GM23248 (cell line): ENCODE measurements at places on chromosomes 7 and 10.

DNA sequence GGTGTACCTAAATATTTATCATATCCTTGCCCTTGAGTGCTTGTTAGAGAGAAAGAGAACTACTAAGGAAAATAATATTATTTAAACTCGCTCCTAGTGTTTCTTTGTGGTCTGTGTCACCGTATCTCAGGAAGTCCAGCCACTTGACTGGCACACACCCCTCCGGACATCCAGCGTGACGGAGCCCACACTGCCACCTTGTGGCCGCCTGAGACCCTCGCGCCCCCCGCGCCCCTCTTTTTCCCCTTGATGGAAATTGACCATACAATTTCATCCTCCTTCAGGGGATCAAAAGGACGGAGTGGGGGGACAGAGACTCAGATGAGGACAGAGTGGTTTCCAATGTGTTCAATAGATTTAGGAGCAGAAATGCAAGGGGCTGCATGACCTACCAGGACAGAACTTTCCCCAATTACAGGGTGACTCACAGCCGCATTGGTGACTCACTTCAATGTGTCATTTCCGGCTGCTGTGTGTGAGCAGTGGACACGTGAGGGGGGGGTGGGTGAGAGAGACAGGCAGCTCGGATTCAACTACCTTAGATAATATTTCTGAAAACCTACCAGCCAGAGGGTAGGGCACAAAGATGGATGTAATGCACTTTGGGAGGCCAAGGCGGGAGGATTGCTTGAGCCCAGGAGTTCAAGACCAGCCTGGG is 11.4 kb downstream of the SERPINE1 start:
- peak; percentile 97 for DNase-seq

DNA sequence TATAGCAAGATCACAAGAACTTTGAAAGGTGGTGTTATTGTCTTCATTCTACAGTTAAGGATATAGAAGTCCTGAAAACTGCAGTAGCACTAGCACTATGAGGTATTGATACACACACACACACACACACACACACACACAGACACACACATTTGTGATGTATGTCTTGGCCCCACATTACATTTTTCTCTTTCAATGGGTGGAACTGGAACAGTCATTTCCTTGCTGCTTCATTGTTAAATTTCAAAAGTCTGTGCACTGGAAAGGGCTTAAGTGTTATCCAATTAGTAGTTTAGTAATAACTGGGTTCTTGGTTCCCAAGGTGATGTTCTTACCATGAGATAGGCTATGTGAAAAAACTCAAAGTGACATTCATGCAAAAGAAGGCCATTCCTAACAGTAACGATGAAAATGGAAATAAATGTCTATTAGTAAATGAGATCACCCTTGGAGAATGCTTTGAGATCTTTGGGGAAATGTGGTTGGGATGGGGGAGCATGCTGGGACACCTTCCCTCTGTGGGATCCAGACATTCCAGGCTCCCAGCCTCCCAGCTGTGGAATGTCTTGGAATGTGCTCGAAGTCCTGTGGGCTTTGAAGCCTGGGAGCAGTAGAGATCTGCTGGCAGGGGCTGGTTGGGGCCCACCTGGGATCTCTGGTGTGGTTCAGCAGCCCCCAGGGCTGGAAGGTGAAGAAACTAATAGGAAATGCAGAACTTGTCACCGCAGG is 37.4 kb upstream of the CALD1 start:
- peak; percentile 84 for DNase-seq

- DNase-seq, result no peak
These were observed 421.4 kb upstream of the AUTS2 start for GRCh38 chr7:69176841-69177240.

- DNase-seq, result no peak
These were observed 86.8 kb upstream of the ZMIZ1 start for GRCh38 chr10:78981970-78982281.

GRCh38 chr7:29859104-29859503 is 52.8 kb downstream of the WIPF3 start:
- no peak for DNase-seq

DNA sequence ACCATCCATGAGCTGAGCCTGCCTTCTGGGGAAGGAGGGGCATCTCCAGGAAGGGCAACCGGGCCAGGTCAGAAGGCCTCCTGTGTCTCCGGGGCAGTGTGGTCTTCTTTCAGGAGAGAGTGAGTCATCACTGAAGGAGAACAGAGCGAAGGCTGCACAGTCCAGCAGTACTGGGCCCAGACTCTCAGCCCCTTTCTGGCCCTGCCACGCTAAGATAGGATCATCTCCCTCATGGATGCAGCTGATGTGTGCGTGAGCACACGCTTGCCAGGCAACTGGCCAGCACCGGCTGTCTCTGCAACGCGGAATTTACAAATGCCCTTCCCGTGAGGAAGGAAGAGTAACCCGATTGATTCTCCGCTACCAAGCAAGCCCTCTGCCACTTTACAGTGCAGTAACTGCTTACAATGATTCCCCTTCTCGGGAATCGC is 328.2 kb downstream of the TNS3 start:
- DNase-seq, result peak; percentile 87

- no peak for DNase-seq
These were observed 54.0 kb downstream of the SHOC2 start for GRCh38 chr10:110973400-110973799.

- peak; percentile 84 for DNase-seq
These were observed 1.2 kb downstream of the AGAP3 start for GRCh38 chr7:151087245-151088018.

DNA sequence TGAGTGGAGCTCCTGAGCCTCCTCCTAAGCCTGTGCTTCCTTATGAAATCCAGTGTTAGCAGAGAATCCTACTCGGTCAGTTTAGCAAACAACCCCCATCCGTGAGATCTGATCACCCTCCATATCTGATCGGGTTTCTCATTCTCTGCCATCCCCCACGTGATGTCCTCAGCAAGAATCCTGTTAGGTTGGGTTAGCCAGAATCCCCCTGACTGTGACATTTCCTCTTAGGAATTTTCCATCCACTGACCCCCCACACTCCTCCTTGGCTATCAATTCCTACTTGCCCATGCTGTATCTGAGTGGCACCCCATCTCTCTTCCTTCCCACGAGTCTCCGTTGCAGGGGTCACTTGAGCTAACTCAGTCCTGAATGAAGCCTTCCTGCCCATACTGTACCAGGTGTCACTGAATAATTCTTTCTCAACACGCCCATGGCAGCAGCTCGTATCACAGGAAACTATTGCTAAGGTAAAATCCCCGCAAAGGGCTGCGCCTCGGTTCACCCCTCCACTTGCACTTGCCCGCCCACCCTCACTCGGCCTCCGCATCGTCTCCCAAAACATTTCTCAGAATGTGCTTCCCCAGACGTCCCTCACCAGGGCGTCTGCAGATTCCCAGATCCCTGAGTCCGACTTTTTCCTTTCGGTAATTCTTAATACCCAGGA is 44.1 kb downstream of the MYOF start:
- DNase-seq, result peak; percentile 74

DNA sequence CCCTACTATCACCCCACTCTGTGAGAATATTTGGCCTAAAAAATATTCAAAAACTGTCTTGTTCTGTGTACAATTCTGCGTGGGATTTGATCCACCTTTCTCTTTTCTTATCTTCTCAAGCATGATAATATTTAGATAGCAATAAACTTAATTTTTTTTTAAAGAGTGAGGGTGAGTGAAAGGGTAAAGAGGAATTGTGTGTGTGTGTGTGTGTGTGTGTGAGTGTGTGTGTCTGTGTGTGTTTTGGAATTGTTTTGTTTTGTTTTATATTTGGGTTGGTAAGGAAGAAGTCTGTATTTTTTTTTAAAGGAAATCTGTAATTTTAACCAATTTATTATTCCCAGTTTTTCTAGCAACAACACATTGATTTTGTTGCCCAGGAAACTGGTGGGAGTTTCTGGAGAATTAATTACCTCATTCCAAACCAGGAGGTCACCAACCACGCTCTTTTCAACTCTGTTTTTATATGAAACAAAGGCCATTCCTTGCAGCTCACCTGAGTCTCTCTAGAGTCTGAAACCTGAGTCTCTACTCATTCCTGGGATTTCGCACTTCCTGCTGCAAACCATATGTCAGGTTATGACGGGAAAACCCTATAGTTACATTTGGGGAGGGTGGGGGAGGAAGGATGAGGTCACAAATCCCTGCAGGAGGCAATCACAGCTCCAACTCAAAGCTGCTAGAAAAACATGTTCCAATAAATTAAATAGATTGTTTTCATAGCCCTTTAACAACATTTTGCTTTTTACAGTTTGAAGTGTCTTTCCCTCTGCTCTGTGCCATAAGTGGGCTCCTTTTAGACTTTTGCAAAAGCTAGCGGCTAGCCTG is 38.1 kb upstream of the XPNPEP1 start:
- DNase-seq, result peak; percentile 39

- DNase-seq, result no peak
These were observed 19.7 kb downstream of the TSPAN12 start for GRCh38 chr7:120838281-120838682.

DNA sequence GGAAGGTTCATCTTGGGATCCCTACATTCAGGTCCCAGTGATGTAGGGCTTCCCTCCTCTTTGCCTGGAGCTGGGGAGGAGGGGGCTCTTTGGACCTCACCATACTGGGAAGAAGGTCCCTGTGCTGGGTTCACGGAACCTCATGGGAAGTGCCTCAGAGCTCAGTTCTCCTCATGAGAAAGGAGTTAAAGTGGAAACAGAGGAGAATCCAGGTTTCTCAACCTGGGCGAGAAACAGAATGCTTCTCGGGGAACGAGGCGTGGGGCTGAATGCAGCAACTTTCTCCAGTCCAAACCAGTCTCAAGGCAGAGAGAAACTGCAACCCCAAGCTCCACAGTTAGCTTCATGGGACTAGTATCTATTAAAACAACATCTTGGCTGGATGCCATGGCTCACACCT is 382.7 kb upstream of the FOXK1 start:
- DNase-seq, result no peak

DNA sequence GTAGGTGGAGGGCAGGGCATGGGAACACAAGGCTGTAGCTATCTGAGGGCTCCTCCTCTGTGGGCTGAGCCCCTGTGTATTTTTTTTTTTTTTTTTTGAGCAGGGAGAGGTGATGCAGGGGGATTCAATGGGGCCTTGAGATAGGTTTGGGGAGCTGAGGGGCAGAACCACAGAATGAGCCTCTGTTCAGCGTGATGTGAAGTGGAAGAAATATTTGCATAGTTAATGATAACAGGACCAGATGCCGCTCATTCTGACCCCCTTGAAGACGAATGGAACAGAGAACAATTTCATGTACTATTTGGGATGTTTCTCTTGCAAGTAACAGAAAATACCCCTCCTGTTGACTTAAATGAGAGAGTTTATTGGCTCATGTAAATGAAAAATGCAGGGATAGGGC is 69.7 kb upstream of the EMX2 start:
- DNase-seq, result no peak
